ENCODE measurements at places on chromosomes 11 and 22.
A peak's percentile ranks its signal among the peaks of the same experiment; 100 is the strongest.

DNA sequence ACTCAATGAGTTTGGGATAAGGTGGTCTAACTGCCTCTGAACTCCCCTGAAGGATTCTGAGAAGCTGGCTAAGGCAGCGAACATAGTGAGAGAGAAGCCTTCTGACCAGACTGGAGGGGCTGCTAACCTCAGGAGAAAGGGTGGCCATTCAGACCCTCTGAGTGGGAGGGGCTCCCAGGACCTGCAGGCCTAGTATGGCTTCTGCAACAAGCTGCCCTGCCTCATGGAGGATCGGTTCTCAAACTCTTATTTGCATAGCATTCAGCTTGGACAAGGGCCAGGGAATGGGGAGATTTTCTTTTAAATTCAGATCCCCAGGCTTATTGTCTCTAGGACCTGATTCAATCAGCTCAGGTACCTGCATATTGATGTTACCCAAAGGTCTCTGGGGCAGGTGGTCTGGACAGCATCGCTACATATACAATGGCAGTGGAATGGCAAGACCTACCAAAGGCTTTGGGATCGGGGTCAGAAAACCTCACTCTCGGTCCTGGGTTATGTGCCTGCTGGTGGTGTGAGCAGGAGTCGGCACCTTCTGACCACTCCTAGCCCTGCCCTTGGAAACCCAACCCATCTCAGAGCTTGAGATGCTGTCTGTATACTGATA, 599.1 kb downstream of the BRD1 start:
- DNase-seq = no peak

- no peak for DNase-seq
Measured at GRCh38 chr11:57562596-57562995, 4.9 kb downstream of the UBE2L6 start.

GRCh38 chr11:63897459-63898146, 19.4 kb downstream of the RCOR2 start:
- DNase-seq = no peak

- no peak for DNase-seq
Measured at GRCh38 chr11:120940160-120940848, 83.6 kb upstream of the TBCEL start.

GRCh38 chr11:44833877-44834452, 107.2 kb downstream of the TSPAN18 start:
- no peak for DNase-seq

- DNase-seq = no peak
Measured at GRCh38 chr11:71115770-71116692, 136.3 kb downstream of the SHANK2 start.

DNA sequence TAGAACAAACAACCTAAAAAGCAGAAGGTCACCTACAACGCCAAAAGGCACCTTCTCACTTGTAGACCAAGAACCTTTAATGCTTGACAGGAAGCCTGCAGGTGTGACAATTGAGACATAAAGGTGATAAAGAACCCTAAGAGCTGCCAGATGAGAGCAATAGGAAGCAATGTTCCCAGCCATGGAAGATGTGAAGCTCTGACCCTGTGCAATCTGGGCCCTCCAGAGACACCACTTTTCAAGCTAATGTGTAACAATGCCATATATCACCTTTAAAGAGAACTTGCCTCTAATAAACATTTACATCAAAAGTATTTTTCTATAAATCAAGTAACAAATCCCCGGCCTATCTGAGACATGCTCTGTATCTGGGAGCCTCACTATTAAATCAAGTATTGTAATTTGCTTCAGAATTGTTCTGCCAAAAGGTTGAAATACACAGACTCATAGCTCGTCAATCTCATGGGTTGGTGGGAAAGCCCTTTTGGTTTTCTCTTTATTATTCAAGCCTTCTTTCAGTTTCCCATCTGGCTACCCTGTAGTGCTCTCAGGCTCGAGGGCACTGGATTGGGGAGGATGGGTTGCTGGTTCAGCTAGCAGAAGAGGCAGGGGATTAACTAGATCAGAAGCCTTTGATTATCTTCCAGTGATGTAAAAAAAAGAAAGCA, 368.9 kb downstream of the BUD13 start:
- DNase-seq = no peak

DNA sequence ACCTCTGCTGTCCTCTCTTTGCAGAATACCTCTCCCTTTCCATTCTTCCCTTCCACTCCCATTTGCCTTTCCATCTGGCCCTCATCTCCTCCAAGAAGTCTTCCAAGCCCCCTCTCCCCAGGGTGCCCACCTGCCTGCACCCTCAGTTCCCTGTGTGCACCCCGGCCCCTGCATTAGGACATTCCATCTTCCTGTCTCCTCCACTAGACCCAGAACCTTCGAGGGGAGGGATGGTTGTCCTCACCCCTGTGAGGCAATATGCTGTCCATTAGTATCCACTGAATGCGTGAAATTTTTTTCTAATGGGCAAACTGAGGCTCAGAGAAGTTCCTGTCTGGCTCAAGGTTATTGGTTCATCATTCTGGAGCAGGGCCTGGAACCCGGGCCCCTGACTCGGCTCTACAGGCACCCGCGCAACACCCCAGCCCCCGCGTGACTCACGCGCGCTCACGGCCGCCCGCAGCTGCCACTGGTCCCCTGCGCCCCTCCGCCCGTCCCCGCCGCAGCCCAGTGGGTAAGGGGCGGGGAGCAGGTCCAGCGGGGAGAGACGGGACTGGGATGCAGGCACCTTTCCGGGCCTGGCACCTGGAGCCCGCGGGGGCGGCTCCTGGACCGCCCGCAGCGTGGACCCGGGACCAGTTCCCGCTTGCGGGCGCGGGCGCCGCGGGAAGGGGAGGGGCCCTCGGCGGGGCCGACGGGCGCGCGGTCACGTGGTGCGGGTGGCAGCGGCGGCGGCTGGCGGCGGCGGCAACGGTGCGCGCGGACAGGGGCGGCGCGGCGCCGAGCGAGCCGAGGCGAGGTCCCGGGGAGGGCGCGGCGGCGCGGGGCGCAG, 7.0 kb downstream of the SEPTIN3 start:
- DNase-seq = peak; percentile 21

DNA sequence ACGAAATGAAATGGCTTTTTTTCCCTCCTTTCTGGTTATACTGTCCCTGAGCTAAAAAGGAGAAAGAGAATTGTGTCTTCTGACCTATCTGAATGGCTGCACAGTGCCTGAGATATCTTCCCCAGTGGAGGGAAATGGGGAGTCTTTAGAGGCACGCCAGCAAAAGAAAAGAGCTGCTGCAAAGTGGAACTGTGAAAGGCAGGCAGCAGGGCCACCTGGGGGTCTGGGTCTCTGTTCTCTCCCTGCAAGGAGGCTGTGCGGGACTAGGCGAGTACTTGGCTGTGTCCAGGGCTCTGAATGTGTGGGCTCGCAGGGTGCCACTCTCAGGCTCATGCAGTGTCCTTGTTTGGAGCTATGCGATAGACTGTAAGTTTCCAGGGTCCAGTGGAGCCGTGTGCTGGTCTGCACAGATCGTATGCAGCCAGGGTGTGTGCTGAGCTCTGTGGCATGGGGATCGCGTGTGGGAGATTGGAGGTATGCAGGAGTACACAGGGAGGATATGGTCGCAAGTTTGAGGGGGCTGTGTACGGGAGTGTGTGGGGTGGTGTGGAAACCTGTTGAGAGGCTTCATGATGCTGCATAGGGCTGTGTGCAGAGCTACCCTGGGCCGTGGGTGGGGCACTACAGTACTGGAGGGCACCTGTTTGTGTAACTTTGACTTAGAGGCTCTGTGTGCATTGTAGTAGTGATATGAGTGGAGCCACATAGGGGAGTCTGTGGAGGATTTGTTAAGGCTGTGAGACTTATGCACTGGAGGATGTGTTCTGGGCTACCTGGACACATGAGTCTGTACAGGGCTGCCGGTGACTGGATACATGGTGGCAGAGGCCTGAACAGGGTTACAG, 70.1 kb upstream of the OLFML1 start:
- no peak for DNase-seq

- no peak for DNase-seq
Measured at GRCh38 chr11:46478196-46478595, 86.6 kb upstream of the CHRM4 start.

- no peak for DNase-seq
Measured at GRCh38 chr22:25765016-25765367, 23.0 kb downstream of the MYO18B start.

DNA sequence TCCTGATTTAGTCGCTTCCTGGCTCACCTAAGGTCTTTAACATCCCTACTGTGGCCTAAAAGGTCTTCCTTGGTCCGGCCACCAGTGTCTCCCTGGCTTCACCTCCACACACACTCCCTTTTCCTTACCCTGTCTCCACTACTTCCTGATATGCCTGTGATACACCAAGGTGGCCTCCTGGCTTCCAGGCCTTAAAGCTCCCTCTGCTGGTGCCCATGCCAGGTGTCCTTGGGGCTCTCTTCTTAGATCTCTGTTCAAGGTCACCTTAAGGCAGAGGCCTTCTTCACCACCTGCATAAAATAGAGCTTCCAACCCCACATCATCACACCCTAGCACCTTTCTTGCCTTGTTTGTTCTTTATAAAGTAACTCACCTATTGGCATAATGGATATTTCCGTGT, 787.7 kb downstream of the NTM start:
- DNase-seq = no peak

DNA sequence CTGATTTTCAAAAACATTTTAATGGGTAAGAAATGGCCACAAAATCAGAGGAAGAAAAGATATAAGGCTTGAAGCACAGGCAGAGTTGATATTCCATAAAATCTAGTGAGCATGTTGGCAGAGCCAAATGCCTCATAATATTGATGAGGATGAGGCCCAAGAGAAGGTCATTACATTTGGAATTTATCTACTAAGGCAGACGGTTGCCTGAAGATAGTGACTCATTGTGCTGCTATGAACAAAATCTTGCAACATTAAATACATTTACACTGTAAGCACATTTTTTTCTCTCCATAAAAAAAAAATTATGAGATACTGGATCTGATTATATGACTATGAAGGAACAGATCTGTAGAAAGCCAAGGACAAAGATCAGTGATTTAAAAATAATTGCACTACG, 881.4 kb upstream of the CHORDC1 start:
- DNase-seq = no peak

- DNase-seq = no peak
Measured at GRCh38 chr11:16456366-16456765, 100.0 kb upstream of the SOX6 start.

GRCh38 chr22:19139001-19139356, 5.5 kb downstream of the ESS2 start:
- no peak for DNase-seq

DNA sequence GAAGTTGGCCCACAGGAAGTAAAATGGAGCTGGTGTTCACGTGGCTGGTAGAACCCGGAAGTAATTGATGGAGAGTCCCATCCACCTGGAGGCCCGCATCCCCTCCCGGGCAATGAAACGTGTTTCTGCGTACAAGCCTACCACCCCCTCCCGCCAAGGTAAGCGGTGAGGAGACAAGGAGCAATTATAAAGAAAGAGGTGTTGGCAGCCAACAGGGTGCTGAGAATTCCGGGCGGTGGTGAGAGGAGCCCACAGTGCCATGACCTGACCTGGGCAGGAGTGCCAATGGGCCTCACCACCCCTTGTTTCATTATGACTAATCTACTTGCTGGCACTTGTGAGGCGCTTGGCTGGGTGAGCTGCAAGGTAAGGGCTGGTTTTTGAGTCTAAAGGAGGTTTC, 83.8 kb upstream of the BID start:
- no peak for DNase-seq

- no peak for DNase-seq
Measured at GRCh38 chr22:21628386-21629254, 1.2 kb downstream of the YDJC start.

GRCh38 chr11:101169944-101170343, 40.3 kb upstream of the PGR start:
- no peak for DNase-seq

DNA sequence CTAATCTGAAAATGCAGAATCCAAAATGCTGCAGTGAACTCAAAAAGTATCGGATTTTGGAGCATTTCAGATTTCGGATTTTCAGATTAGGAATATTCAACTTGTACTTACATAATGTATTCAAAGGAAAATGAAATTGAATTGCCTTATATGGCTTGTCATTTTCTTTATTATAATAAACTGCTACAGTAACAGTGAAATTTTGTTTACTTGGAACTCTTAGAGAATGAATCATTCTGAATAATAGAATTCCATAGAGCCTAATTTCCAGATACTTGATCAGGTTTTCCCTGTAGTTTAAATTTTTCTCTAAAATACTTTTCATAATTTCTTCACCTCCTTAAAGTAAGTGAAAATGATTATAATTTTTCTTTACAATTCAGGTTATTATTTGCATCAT, 17.3 kb downstream of the TTC17 start:
- DNase-seq = no peak

DNA sequence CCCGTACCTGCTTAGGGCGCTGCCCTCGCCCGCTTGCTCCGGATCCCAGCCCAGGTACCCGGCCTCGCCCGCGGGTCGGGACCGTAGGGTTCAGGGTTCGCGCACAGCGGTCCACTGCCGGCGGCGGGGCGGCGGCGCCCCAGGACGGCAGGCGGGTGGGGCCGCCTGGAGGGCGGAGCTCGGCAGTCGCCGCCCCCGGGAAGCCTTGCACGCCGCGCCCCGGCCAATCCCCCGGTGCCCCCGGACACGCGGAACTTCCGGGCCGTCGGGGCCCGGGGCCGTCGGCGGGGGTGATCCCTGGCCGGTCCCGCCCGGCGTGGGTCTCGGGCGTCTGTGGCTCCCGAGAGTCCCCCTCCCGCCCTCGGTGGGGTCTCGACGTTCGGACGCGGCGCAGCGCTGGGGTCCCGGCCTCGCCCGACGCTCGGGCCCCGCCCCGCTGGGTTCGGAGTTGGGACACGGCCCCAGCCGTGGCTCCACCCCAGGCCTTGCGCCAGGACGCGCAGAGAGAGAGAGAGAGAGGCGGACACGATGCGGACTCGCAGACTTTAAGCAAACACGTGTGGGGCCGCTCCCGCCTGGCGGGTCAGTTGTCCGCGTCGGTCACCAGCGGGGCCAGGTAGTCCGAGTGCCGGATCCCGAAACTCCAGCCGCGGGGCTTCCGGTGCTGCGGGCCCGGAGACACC, at the start of gene TYMP:
TYMP (minus strand) TSS at position 116 of the 683 bp plus-strand sequence. CDS start 303 bp downstream, outside the sequence.
- DNase-seq = peak; percentile 54

DNA sequence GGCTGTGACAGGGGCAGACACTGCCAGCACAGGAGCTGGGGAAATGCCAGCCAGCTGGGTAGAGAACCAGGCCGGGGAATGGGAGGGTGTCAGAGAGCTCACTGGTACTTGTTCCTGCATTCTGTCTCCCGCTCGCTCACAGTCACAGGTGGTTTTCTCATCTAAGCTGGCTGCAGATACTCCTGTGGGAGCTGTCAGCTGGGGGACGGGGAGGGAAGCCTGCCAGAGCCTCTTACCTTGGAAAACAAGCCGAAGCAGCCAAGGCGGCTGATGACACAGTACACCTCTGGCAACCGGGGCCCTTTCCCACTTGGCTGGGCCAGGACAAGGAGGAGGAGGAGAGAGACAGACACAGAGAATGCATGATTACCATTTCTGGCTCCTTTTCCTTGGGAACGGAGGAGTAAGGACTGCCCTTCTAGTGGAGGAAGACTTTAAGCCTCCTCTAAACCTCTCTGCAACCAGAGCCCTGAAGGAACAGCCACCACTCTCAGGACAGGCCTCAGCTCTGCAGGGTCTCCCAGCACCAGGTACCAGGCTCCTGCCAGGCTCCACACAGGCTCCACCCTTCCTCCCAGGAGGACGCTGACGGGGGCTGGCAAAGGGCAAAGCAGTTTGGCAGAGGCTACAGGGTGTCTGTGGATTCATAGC, 25.1 kb downstream of the RPL27A start:
- no peak for DNase-seq

All from activated gamma-delta T cell treated with Interleukin-2 at 50 U/mL for 16 hours (primary cell).